ENCODE measurements at places on chromosomes 6 and 20.

GRCh38 chr6:110128418-110128817, 51.1 kb downstream of the WASF1 start:
- no peak for DNase-seq

GRCh38 chr6:144797881-144798589, 512.9 kb downstream of the UTRN start:
- DNase-seq = no peak

DNA sequence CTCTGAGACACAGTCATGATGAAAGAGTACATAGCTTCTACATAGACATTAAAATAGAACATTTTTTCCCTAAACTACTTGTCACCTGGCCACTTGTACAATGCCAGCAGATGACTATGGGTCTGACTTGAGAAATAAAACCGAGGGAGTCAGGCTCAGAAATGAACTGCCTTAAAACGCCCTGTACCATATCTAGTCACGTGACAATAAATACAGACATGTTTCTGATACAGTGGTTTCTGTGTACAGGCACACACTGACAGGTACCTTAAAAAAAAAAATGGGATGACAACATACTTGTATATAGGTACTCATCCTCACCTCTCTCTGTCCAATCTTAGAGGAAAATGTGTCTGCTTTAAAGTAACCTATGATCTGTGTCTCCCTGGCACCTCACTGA, 144.1 kb downstream of the SH3BGRL2 start:
- no peak for DNase-seq

DNA sequence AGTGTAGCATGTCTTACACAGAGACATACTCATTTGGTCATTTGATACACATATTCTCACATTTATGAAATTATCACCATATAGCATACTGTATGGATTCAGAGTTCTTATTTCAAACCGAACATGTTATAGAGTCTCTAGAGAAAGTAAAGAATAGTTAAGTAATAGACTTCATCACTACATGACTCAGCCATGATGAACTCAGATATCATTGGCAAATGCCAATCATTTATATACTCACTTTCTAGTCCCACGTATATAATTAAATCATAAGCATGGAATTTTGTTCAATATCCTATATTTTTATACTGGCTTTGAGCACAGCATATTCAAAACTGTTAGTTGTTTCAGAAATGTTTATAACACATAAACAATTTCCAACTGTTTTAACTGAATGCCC, 749.9 kb downstream of the HACE1 start:
- no peak for DNase-seq

- no peak for DNase-seq
Observed at GRCh38 chr6:87799651-87800050, 97.6 kb upstream of the AKIRIN2 start.

DNA sequence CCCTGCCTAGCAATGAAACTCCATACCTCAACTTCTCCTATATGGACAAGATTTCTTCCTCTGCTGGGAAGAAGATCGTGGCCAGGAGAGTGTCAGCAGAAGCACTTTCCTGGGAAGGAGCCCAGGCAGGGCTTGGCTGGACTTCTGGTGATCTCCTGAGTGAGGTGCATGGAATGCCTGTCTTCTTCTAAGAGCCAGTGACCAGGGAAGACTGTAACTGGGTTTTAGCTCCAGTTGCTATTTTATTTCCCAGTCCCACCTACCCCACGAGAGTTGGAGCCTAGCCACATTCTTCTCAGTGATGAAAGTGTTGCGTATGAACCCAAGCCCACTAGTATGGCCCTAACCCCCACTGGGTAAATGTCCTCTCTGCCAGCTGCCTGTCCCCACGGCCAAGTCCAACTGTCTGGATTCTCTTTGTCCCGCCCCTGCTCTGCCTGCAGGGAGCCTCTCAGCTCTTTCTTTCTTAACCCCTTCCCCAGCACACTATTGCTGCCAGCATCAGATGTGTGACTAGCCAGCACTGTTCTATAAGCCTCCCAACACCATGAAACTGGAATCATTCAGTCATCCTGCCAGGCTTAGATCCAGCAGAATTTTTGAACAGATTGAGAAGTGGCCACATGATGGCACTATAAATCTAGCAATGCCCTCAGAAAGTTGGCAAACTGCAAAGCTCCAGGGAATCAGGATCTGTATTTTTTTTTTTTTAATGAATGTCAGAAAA, 69.8 kb upstream of the FAM184A start:
- DNase-seq = peak; percentile 49

DNA sequence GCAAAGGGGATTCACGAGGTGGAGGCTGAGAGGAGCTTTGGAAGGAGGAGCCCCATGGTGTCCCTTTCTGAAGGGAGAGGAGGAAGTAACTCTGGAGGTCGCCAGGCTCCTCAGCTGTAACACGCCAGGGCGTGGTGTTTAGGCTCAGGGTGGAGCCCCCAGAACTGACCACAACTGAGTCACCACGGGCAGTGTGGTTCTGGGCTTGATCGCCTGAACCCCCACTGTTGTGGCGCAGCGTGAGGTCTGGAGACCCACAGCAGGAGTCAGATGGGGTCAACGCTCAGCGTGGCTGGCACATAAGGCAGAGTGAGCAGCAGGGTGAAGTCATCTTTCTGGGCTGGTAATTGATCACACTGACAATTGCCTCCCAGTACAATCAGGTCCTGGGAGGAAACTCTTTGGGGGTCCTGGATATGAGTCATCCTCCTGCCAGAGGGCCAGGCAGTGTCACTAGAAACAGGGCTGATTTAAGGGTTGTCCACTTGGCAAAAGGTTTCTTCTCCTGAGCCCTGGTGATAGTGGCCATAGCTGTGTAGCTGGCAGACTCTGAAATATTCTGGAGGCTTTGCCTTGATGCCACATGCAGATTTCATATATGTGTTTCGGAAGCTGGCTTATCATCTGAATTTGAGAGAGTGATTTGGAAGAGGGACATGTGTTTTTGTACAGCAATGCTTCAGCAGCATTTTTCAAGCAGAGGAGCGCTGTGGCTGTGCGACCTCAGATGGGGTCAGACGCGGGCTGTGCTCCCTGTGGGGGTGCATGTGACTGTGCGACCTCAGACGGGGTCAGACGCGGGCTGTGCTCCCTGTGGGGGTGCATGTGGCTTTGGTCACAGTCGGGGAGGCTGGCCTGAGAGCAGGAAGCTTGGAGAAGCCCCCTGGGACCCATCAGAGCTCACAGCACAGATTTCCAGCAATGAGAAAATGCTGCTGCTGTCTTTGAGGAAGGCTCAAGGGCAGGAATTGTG, 50.0 kb downstream of the SYNJ2 start:
- DNase-seq = no peak

- DNase-seq = no peak
Observed at GRCh38 chr6:37507690-37508421, 8.2 kb upstream of the CCDC167 start.

GRCh38 chr20:46011631-46012482, 3.1 kb downstream of the MMP9 start:
- peak; percentile 58 for DNase-seq

DNA sequence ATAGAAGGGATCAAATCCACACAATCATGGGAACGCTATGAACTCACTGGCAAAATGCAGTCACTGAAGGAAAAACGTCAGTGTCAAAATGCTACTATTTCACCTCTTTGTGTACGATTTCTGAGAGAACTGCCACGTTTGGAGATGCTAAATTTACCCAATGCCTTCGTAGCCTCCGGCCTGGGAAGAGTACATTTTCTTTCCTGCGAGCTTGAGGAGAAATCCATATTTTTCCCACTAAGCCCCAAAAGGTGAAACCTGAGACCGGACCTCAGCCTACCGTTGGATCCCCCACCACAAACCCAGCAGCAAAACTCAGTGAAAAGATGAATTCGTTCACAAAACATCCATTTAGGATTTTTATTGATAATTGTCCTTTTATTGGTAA, 131.7 kb downstream of the GPX5 start:
- no peak for DNase-seq

GRCh38 chr6:124443541-124443940, 518.7 kb upstream of the RNF217 start:
- DNase-seq = no peak

- peak; percentile 62 for DNase-seq
Observed at GRCh38 chr6:7050872-7051779, 56.6 kb upstream of the RREB1 start.

- DNase-seq = no peak
Observed at GRCh38 chr6:28408076-28408802, 8.7 kb upstream of the ZSCAN12 start.

DNA sequence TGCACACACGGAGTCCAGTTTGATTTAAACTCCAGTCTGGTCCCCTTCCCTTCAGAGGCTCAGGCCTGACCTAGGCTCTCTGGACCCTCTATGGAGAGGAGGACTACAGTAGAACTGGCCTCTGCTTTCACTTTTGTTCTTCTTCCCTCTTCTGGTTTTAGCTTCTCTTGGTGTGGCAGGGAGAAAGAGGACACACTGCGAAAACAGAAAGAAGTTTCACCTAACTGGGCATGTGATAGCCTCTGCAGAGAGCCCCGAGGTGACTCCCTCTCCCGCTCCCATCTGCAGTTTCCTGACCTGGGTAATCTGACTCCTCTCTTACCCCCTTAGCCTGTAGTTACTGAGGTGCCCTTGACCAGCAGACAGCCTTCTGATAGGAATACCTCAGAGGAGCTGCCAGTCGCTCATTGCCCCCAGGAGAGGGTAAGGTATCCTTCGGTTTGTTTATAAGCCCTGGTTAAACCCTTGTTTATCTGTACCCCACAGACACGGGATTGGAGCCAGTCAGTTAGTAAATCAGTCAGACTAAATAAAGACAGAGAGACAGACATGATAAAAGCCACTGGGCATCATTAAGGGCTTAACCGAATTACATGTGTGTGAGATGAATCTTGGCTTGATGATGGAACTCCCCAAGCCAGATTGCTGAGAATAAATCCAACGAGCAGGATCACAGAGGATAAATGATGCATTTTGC, 12.0 kb upstream of the DTNBP1 start:
- DNase-seq = no peak

DNA sequence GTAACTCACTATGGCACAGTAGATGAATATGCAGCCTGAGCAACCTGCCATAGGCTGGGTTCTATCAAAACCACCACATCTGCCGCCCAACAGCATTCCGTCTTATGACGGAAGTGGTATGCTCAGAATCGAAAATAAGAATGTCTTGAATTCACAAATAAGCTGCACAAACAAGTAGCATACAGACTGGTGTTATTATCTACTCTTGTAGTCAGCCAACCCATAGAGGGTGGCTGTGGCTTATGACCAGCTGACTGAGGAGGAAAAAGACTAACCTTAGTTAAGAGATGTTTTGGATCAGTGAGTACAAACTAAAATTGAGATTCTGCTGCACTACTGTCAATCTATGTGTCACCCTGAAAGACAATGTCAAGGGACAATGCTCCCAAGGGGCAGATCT, 1255.1 kb upstream of the EYS start:
- no peak for DNase-seq

- DNase-seq = no peak
Observed at GRCh38 chr6:106939848-106940247, 34.7 kb downstream of the CD24 start.

DNA sequence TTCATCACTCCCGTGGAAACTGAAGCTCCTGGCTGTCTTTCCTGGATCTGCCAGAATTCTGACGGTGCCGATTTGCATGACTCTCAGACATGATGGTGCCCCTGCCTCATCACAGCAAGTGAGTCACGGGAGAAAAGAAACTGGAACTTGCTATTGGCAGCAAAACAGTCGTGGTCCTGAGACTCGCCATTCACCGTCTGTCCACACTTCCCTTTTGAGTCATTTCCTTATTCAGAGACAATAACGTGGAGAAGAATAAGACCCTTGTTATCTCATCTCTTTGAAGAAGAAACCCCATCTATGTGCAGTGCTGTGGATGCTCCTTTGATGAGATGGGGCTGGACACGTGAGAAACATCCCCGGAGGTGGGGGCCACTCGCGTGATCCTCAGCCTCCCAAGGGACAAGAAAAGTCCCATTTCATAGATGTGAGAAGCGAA, 4.2 kb downstream of the GPR31 start:
- DNase-seq = no peak

- no peak for DNase-seq
Observed at GRCh38 chr6:64680446-64680845, 1026.6 kb downstream of the EYS start.

GRCh38 chr6:152462716-152463115, 174.4 kb downstream of the SYNE1 start:
- DNase-seq = no peak

DNA sequence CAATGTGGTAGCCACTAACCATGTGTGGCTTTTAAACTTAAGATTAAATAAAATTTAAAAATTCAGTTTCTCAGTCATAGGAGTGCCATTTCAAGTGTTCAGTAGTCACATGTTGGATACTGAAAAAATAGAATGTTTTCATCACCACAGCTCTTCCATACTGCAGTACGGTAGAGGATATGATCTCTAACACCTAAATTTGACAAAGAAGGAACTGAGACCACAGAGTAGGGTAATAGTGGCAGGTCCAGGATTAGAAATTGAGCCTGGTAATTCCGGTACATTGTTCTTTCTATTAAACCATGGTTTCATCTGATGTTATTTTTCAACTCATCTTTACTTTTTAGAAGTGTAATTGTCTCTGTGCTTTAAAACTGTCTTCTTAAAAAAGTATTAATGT, 104.0 kb downstream of the CD2AP start:
- DNase-seq = no peak

- DNase-seq = no peak
Observed at GRCh38 chr6:160398674-160399271, 50.6 kb downstream of the SLC22A3 start.

GRCh38 chr6:75149240-75149639, 56.6 kb downstream of the COL12A1 start:
- no peak for DNase-seq

DNA sequence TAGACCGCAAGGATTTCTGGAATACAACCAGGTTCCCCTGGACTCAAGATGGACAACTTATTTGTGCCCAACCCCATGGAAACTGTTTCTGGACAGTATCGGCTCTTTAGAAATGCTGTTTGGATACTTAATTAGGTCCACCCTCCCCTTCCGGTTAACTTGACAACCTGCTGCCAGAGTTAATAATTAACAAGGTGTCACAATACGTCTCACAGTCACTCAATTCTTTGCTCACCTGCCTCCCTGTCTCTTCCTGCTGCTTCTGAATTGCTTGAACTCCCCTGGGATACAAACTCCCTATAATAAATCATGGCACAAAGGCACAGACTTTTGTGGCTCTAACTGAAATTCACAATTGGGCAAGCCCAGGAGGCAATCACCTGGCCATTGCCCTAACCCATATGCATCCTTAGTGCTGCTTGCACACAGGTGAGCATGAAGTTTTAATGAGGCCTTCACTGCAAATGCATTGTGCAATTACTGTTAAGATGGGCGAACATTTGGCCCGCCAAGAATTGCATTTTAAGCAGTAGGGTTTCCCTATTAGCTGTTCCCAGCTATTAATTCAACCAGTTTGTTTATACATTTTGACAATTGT, 504.4 kb upstream of the NOX3 start:
- no peak for DNase-seq

- no peak for DNase-seq
Observed at GRCh38 chr20:39813190-39813829, 851.2 kb downstream of the DHX35 start.

DNA sequence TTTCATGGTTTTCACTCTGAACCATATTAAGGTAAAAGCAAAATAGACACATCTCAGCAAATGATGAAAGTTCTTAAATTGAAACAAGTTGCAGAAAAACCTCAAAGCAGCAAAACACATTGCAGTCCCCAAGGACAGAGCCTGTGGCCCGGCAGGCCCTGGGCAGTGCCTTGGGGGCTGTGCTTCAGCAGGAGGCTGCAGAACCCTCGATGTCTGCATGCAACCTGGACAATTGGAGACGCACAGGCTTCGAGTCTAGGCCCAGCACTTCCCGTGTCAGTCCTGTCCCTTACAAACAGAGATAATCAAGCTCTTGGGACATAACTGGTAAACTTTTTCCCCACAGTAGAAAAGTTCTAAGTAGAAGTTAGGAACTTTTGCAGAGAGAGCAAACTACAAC, 9.2 kb downstream of the PYGB start:
- DNase-seq = no peak

Data from left lobe of liver (tissue), 2 donors.